ENCODE measurements at places on chromosomes 5 and 9.

- DNase-seq = no peak
Observed at GRCh38 chr9:81871695-81872094, 56.5 kb upstream of the SPATA31D4 start.

GRCh38 chr9:135179041-135179440, 91.6 kb downstream of the OLFM1 start:
- DNase-seq = no peak

DNA sequence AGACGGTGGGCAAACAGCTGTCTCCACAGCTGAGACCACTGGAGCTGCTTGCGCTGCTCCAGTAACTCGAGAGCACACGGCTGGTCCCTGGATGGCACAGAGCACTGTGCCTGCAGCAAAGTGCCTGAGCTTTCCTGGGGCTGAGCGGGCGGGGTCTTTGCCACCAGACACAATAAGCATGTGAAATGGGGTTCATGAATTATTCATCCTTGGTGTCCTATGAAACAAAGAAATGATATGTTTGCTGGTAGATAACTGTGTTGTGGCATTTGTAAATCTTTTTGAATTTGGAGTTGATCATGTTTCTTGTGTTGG, 151.7 kb upstream of the MPDZ start:
- DNase-seq = no peak

DNA sequence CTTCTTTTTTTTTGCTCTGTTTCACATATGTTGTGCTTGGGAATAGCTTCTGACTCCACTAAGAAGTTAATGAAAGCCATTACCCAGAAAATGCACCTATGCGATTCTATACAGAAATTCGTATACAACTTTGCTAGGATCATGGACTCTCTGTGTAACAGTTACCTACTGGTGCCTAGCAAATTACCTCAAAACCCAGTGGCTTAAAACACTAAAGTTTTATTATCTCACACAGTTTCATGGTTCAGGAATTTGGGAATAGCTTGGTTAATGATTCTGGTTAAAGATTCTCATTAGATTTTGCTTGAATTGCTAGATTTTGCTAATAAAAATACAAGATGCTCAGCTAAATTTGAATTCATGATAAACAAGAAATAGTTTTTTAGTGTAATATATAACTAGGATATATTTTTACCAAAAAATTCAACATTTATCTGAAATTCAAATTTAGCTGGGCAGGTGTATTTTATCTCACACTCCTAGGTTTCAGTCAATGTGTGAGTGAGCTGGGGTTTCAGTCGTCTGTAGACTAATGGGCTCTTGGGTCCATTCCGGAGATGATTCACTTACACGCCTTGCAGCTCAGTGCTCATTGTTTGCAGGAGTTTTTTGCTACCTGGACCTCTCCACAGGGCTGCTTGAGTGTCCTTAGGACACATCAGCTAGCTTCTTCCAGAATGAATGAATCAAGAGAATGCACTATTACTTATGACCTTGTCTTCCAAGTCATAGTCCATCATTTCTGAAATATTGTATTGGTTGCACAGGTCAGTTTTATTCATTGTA, 75.1 kb downstream of the MROH2B start:
- DNase-seq = no peak

- no peak for DNase-seq
Observed at GRCh38 chr5:132050136-132050535, 10.3 kb upstream of the IL3 start.

DNA sequence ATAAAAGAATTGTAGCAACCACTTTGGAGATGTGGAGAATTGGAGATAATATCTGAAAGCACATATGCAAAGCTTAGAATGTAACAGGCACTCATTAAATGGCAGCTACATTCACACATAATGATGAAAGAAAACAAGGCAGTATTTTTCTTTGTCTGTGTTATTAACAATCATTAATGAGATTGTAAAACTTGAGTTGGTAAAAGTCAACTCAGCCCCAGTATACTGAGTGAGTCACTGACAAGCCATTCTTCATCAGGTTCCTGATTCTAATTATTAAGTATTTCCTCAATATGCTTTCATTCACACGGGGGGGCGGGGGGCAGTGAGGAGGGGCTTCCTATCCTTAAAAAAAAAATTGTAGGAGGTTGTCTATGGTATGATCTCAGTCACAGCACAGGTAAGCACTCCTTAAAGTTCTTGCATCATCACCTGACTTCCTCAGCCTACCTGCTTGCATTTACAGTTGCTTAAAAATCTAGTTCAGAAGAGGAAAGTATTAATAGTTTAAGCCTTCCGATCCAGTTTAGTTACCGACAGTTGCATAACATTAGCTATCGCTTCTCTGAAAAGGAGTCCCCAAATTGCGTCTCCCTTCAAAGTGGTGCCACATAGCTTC, 379.8 kb downstream of the EFNA5 start:
- no peak for DNase-seq

- DNase-seq = no peak
Observed at GRCh38 chr5:150352244-150353031, 5.1 kb upstream of the TCOF1 start.

GRCh38 chr5:73513996-73514395, 15.8 kb downstream of the BTF3 start:
- DNase-seq = no peak

DNA sequence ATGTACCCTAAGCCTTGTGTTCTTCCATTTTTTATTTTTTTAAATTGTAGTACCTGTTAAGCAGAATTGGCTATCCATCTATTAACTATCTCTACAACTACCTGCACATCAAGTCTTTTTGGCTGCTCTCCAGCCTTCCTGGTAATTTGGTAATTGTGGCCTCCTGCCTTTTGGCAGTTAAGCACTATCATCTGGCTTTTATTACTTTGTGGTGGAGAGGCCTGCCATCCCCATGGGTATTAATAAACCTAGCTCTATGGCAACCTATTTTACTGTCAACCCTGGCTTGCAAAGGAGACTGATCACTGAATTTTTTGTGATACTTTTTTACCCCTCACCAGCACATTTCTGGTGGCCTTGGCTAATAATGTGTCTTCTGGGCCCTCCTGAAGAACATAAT, 20.5 kb downstream of the SELENOP start:
- DNase-seq = no peak

DNA sequence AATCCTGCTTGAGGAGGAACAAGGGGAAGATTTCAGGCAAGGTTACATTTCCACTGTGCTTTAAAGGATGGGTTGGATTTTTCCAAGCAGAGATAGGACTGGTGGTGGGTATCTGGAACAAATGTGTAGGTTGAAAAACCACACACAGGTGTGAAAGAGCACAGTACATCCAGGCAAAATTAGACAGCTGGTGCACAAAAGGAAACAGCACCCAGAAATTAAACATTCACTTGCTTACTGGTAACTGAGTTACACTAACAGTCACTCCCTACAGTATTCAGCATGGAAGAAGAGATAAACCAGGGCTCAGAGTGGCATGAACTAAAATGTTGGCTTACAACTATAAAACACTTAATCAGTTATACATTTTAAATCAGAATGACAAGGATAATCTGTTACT, 81.5 kb upstream of the RASEF start:
- no peak for DNase-seq

- DNase-seq = peak; percentile 2
Observed at GRCh38 chr5:84603568-84604185, 219.0 kb upstream of the EDIL3 start.

DNA sequence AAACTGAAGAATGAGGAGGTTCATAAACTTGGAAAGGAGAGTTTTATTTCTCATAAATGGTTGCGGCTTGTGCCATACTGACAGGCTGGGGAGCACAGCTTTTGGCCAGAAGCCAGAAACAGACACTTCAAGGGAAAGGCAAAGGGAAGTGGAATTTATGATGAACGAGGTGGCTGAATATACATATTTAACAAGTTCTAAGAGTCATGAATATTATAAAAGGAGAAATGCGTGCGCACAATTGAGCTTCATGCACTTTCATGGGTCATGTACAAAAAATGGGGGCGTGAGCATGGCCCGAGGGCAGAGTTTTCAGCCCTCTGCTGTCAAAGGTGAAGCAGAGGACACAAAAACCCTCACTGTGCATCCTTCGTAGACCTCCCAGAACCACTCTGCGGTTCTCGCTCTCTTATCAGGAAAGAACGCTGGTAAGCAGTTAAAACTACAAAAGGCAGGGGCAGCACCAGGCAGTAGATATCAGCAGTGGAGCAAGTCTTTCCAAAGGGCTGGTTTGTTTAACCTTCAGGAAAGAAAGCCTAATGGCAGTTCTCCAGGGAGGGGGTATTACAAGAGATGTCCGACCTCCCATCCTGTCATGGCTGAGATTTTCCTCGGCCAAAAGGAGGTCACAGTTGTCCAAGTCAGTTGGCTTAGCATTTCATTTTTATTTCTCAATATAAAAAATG, 29.0 kb downstream of the AUH start:
- no peak for DNase-seq

DNA sequence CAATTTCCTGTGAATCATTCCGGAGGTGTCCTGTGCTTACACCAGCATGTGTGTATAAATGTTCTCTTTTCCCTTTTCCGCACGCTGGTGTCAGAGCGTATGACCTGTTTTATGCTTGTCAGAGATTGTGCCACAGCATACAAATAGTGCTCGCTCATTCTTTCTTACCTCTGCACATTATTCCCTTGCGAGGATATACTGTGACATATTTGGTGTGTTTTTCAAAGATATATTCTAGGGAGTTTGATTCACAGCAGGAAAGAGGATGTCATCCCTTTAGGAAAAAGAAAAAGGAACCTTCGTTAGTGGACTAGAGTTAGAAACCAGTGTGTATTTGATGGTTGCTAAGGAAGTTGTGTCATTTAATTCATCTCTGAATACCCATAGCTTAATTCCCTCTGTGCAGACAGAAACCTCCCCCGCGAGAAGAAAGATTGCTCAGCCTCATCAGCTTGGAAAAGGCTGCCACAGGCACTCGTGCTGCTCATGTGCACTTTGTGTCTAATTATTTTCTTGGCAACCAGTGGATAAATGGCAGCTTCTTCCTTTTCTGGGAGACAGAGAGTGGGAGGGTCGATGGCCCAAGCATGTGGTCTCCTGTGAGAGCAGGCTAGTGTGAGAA, 14.7 kb upstream of the CCIN start:
- no peak for DNase-seq

DNA sequence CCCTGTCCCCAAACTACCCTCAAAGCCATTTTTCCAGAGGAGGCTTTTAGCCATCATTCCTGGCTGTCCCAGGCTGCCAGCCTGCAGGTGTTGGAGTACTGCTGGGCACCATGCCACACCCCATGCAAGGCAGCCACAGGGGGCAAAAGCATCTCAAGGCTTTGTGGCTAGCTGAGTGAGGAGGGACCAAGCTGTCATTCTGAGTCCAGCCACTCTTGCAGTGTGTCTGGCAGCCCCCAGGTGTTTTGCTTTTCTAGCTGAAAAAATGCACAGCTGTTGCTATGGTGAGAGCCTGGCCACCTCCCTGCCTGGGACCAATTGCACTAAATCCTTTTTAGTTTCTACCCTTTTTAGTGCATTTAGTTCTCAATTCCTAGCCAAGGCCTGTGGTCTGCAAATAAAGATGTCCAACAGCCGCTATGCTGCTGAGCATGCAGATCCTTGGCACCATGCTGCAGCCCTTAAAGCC, 50.4 kb upstream of the PTGS1 start:
- DNase-seq = no peak

DNA sequence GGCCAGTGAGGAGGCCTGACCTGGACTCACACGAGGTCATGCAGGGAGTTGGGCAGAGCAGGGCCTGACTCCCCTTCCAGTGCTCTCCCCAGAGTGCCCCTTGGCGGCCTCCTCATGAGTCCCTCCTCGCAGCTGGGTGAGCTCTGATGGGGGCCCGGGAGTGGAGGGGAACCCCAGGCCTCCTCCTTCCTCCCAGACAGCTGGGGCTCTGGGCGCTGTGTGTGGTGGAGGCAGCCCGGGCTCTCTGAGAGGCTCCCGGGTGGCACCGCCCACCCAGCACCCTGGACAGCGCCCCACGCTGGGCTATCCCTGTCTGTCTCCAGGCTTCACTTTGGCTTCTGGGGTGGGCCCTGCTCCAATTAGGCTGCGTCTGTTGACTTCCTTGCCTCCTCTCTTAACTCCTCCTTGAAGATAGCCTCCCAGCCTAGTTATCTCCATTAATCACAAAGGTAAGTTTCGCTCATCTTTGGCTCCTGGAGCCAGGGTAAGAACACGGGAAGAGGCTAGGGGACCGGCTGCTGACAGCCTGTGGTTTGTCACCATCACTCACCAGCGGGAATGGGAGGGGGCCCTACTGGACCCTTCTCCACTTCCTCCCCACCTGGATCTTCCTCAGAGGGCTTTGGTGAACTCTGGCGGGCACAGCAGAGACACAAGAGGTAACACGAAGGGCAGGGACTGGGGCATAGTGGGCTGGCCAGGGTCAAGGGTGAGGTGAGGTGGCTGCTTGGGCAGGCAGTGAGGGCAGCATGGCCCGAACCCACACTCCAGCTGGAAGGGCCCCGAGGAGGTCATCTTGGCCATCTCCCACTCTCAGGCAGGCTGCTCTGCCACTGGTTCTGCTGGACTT, 13.1 kb downstream of the PSD2 start:
- no peak for DNase-seq
